Tibial artery (tissue), 4 donors: ENCODE measurements at places on chromosomes 3 and 15.

DNA sequence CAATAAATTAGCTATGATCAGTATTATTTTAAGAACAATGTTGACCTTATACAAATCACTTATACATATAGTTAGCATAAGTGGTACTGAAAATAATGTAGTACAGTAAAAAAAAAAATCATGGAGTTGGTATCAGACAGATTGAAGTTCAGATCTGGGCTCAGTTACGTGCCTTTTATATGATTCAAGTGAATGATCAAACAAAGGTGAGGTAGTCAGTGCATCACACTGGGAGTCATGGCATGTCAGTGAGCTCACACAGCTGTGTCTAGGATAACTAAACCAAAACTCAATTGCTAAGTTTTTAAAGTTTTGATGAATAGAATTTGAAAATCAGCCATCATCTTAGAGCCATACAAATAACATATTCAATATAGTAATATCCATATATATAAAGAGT, 11.2 kb upstream of the CCR8 start:
- no peaks in the 10 kb centered on the region for H3K4me1 ChIP-seq
- H3K27me3 ChIP-seq, result no peaks in the 10 kb centered on the region
- H3K36me3 ChIP-seq, result no peaks in the 10 kb centered on the region

- no peaks in the 10 kb centered on the region for H3K36me3 ChIP-seq
- H3K4me3 ChIP-seq, result no peak overlapping the region
- H3K27ac ChIP-seq, result no peak overlapping the region
Observed at GRCh38 chr15:68792901-68793766, 27.6 kb downstream of the ANP32A start.

GRCh38 chr3:80754969-80755368, 987.2 kb upstream of the ROBO1 start:
- H3K27ac ChIP-seq, result no peak overlapping the region
- no peaks in the 10 kb centered on the region for H3K36me3 ChIP-seq
- no peak for DNase-seq
- no peak overlapping the region for H3K4me3 ChIP-seq

DNA sequence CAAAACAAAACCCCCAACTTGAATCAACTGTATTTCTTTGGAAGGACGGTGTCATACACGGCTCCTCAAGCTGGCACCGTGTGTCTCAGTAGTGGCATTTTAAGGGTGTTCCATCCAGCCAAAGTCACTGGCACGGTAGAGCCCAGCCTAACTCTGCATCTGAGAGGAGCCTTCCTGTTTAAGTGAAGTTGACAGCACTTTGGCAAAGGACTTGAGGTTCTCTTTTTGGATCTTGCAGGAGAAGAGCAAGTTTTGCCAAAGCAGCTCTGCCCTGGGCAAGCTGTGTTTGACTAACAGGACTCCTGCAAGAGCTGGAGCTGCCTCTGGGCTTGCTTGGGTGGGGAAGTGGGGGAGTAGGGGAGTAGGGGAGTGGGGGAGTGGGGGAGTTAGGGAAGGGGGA, 109.6 kb upstream of the FEZF2 start:
- no peaks in the 10 kb centered on the region for H3K27me3 ChIP-seq
- H3K4me1 ChIP-seq, result no peaks in the 10 kb centered on the region
- no peak overlapping the region for H3K27ac ChIP-seq
- DNase-seq, result no peak

DNA sequence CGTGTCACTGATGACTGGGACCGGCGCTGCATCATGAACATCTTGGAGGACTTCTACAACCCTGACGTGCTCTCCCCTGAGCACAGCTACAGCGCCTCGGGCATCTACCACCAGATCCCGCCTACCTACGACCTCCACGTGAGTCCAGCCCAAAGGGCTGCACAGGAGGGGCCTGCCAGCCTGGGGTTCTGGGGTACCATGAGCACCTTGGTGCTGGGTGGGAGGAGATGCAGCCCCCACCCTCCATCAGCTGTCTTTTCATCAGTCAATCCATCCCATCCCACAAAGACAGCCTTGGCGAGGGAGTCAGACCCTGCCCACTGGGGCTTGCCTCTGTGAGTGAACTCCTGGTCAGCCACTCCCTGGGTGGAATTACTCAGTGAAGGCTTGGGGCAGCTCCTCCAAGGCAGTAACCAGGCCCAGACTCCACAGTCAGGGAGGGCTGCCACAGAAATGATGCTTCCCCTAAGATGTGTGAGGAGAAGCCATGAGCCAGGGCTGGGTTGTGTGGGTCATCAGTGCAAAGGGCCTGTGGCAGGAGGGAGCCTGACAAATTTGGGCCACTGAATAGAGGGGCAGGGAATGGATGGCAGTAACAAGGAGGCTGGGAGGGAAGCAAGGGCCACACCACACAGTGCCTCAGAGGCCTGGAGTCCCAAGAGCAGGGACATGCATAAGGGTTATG, 47.9 kb downstream of the SEMA3G start:
- no peak overlapping the region for H3K27ac ChIP-seq
- peaks cover 36% of the 10 kb centered on the region for H3K36me3 ChIP-seq
- peak; percentile 56 for DNase-seq
- no peaks in the 10 kb centered on the region for H3K4me1 ChIP-seq

DNA sequence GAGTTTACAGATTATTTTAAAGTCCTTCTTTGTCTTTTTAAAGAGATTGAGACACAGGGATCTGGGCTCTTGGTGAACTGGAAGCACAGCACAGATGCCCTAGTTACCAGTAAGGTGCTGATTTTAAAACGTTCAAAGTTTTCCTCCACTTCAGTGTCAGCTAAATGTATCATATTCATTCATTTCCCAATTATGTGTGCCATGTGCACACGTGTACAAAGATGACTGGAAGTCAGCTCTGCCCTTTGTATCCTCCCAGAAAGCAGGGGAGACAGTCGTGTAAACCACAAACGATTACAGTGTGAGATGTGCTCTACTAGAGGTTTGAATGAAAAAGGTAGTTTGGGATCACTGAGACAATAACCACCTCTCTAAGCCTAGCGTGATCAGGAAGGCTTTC, 730 bp downstream of the ZKSCAN7 start:
- peaks cover 18% of the 10 kb centered on the region for H3K36me3 ChIP-seq
- H3K4me3 ChIP-seq, result peak overlapping the region; percentile 78
- H3K27me3 ChIP-seq, result peaks cover 17% of the 10 kb centered on the region
- DNase-seq, result no peak

- no peak overlapping the region for H3K4me3 ChIP-seq
- peaks cover 11% of the 10 kb centered on the region for H3K36me3 ChIP-seq
- H3K27ac ChIP-seq, result no peak overlapping the region
- H3K27me3 ChIP-seq, result no peaks in the 10 kb centered on the region
Observed at GRCh38 chr3:45525146-45525919, 69.2 kb upstream of the LIMD1 start.

DNA sequence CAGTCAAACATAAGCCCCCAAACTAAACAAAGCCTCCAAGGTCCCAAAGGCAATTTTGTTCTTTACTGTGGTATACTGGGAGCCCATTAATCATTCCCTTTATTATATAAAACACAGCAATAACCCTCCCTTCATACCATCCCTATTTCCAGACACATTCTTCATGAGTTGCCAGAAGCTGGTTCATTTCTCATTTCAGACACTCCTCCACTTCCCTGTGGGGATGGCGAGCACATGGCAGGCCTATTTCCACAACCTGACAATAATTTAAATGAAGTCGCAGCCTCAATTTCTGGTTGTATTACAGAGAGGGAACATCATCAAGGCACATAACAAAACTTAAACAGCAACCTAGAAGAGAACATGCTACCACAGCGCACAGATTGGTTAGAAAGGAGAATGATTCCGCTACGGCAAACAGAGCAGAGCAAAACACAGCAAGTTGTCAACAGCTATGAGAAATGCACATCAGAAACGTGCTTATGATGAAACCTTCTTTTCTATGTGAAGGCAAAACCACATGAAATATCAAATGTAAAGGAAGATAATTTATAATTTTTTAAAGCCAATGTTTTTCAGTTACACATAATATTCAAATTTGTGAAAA, 63.3 kb upstream of the ARHGEF3 start:
- H3K36me3 ChIP-seq, result no peaks in the 10 kb centered on the region
- no peaks in the 10 kb centered on the region for H3K4me1 ChIP-seq
- H3K4me3 ChIP-seq, result no peak overlapping the region

- no peaks in the 10 kb centered on the region for H3K36me3 ChIP-seq
- H3K4me3 ChIP-seq, result no peak overlapping the region
- H3K4me1 ChIP-seq, result no peaks in the 10 kb centered on the region
- H3K27ac ChIP-seq, result no peak overlapping the region
Observed at GRCh38 chr3:117281371-117281770, 571.8 kb downstream of the TUSC7 start.

DNA sequence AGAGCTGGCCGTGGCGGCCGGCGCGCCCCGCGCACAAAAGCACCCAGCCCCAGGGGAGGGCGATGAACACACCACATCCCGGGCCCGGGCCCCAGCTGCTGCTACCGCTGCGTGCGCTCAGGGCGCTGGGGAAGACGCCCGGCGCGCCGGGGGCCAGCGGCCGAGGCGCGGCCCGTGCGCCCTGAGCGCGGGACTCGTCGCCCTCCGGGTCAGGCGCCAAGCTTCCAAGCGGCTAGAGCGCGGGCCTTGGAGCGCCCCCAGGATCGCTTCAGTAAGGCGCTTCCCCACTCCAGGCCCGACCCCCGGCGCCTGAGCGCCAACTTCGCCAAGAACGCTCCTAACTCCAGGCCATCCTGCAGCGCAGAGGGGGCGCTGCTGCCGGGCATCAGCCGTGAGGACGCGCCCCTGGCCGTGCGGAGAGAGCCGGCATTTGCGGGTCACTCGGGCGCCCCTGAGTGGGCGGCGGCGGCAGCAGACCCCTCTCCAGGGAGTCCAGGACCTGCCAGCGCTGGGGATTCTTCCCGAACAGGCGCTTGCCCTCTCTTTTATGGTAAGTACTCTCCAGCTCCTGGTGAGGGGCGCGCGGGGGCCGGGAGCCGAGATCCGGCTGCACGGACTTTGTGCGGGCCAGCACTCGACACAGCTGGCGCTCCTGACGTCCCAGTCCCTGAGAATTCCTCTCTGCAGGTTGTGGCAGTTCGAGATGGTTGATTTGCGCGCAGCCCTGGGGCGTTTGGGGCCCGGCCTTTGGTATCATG, 475 bp downstream of the SPSB4 start:
- peaks cover 17% of the 10 kb centered on the region for H3K4me1 ChIP-seq
- no peak overlapping the region for H3K27ac ChIP-seq
- H3K36me3 ChIP-seq, result no peaks in the 10 kb centered on the region
- DNase-seq, result no peak
- H3K4me3 ChIP-seq, result peak overlapping the region; percentile 58

DNA sequence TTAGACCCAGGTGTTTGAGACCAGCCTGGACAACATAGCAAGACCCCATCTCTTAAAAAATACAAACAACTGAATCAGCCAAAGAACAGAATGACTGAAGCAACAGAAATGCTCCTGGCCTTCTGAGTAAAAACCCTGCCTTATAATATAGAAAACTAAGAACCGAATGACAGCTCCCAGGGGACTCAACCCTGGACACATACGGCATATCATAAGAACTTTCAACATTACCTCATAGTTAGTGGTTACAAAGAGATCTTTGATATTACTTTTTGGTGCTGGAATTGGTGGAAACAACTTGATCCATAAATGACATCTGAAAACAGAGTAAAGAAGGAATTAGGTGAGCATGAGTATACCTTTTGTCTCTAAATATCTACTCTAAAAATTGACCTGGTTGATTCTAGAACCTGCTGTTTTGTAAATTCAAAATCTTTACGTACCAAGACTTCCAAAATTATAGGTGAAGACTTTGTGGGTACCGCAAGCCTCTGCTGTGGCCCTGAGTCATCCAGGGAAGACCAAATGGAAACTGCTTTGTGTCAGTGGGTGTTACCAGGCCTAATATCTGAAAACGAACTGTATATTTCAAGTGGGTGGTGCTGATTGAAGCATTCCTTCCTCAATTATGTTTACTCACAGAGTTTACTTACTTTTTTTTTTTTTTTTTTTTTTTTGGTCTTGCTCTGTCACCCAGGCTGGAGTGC, 35.5 kb downstream of the IL5RA start:
- no peak for DNase-seq
- no peaks in the 10 kb centered on the region for H3K36me3 ChIP-seq
- no peaks in the 10 kb centered on the region for H3K4me1 ChIP-seq
- no peak overlapping the region for H3K4me3 ChIP-seq
- no peak overlapping the region for H3K27ac ChIP-seq

DNA sequence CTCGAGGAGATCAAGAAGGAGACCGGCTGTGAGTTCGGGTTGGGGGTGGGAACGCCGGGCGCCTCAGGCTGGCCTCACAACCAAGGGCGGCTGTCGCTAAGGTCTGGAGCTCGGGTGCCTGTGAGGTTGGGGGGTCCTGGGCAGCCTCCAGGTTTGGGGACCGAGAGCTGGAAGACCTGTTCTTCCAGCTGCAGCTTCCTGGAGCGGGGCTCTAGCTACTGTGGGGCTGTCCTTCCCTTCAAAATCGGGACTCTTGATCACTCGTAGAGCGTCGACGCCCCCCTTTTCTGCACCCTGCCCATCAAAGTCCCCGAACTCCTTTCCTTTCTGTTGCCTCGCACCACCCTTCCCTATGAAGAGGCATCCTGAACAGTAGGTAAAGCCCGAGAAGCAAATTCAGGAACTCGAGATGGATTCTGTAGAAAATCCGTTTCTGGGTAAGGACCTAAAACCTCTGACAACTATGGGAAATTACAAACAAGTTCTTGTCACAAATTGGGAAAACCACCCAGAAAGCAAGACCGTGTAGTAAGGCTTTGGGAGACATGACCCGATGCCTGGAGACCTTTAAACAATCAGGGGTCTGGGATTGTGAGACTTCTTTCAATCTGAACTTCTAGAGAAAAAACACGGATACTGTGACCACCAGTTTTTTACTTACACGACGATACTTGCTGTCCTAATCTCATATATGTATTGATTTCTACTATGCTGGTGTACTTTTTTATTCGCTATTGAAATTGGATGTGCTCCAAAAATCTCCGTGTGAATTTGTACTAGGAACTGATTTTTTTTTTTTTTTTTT, 556 bp downstream of the CHP1 start:
- no peak for DNase-seq
- H3K4me1 ChIP-seq, result no peaks in the 10 kb centered on the region
- H3K36me3 ChIP-seq, result no peaks in the 10 kb centered on the region
- peak overlapping the region; percentile 74 for H3K4me3 ChIP-seq
- H3K27ac ChIP-seq, result peak overlapping the region; percentile 92
- no peaks in the 10 kb centered on the region for H3K27me3 ChIP-seq

DNA sequence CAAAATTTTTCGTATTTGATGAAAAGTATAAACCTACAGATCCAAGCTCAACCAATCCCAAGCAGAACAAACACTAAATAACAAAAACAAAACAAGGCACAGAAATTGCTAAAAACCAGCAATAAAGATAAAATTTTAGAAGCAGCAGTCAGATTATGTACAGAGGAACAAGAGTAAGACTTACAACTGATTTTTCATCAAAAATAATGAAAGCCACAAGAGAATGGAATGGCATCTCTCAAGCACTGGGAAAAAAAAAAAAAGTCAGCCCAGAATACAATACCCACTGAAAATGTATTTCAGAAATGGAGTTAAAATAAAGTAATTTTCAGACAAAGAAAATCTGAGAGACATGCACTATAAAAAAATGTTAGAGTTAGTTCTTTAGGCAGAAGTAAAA, 27.0 kb downstream of the GPR156 start:
- no peak overlapping the region for H3K27ac ChIP-seq
- H3K4me1 ChIP-seq, result no peaks in the 10 kb centered on the region
- no peaks in the 10 kb centered on the region for H3K36me3 ChIP-seq

GRCh38 chr3:44795197-44795596, 33.6 kb downstream of the KIF15 start:
- H3K4me1 ChIP-seq, result no peaks in the 10 kb centered on the region
- H3K27ac ChIP-seq, result no peak overlapping the region
- no peak overlapping the region for H3K4me3 ChIP-seq
- no peaks in the 10 kb centered on the region for H3K27me3 ChIP-seq
- no peaks in the 10 kb centered on the region for H3K36me3 ChIP-seq
